ENCODE measurements at places on chromosomes 2 and 18. TPM values are rescaled to one million over a fixed set of nuclear protein-coding genes. Genes with fewer than 3 reads are reported as not detected.
A peak's percentile ranks its signal among the peaks of the same experiment; 100 is the strongest.

GRCh38 chr18:37464257-37464656, 101.3 kb downstream of the CELF4 start:
- H3K4me1 ChIP-seq = no peaks in the 10 kb centered on the region
- DNase-seq = no peak
- no peaks in the 10 kb centered on the region for H3K27me3 ChIP-seq
- no peaks in the 10 kb centered on the region for H3K36me3 ChIP-seq

DNA sequence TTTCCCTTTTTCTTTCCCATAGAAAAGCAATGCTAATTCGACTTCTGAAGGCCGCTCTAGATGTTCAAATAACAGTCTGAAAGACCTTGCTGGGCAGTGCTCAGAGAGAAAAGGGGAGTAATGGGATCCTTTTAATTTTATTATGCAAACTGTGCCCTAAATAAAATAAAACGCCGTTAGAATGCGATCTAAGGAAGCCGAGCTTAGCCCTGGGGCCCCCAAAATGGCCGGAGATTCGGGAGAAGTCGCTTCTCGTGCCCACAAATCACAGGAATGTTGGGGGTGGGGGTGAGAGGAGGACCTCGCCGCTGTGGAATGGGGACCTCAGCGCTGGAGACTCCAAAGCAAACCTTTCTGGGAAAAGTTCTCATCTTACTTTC, 8.4 kb upstream of the POU3F3 start:
- H3K27ac ChIP-seq = no peak overlapping the region
- no peaks in the 10 kb centered on the region for H3K4me1 ChIP-seq
- no peak for DNase-seq
- peaks cover 27% of the 10 kb centered on the region for H3K27me3 ChIP-seq

GRCh38 chr2:110874453-110875383, 142.3 kb downstream of the ACOXL start:
- no peaks in the 10 kb centered on the region for H3K36me3 ChIP-seq
- H3K27ac ChIP-seq = no peak overlapping the region
- DNase-seq = no peak
- no peak overlapping the region for H3K4me3 ChIP-seq
- peaks cover 8% of the 10 kb centered on the region for H3K4me1 ChIP-seq

GRCh38 chr2:102141970-102142828, at the start of gene IL1R1:
Gene IL1R1, plus strand, starts transcription at chr2:102142746. Its CDS starts 14,979 bp downstream, at chr2:102157725.
- no peak within 1 kb of the TSS for H3K4me3 ChIP-seq
- H3K27me3 ChIP-seq = no peaks in the 10 kb centered on the region
- peaks cover 4% of the 10 kb centered on the region for H3K4me1 ChIP-seq
- no peaks in the 10 kb centered on the region for H3K36me3 ChIP-seq

- no peak overlapping the region for H3K27ac ChIP-seq
- H3K36me3 ChIP-seq = no peaks in the 10 kb centered on the region
- no peak for DNase-seq
- no peaks in the 10 kb centered on the region for H3K27me3 ChIP-seq
- H3K4me3 ChIP-seq = no peak overlapping the region
Measured at GRCh38 chr2:127181851-127182250, 38.2 kb downstream of the CYP27C1 start.

GRCh38 chr18:75455249-75456198, 28.0 kb upstream of the SMIM21 start:
- H3K4me1 ChIP-seq = no peaks in the 10 kb centered on the region
- H3K27me3 ChIP-seq = peaks cover 4% of the 10 kb centered on the region
- H3K4me3 ChIP-seq = peak overlapping the region; percentile 45
- no peak overlapping the region for H3K27ac ChIP-seq

DNA sequence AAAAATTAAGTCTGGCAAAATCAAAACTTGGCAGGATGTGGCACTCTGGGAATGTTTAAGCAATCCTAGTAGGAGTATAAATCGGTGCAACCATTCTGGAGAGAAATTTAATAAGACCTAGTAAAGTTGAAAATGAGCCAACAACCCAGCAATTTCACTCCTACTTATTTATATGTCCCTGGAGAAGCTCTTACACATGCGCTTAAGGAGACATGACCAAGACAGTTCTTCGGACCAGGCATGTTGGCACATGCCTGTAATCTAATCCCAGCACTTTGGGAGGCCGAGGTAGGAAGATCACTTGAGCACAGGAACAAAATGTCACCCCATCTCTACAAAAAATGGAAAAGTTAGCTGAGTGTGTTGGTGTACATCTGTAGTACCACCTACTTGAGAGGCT, 374.6 kb upstream of the LYPD1 start:
- H3K27me3 ChIP-seq = no peaks in the 10 kb centered on the region
- no peaks in the 10 kb centered on the region for H3K4me1 ChIP-seq
- no peaks in the 10 kb centered on the region for H3K36me3 ChIP-seq
- H3K27ac ChIP-seq = no peak overlapping the region
- DNase-seq = no peak

DNA sequence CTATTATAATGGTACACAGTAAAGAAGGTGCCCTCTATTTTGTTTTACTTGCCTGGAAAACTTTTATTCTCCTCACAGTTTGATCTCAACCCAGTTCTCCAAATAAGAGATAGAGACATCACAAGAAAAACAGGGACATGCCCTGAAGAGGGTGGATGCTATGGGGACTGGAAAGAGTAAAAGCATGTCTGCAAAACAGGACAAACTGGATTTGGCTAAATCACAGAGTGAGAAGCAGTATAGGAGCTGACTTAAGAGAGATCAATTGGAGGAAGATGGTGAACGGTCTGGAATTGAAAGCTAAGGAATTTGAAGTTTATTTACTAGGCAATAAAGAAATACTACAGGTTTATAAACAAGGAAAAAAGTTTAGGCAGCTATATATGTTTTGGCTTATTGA, 33.0 kb downstream of the SP140L start:
- no peak overlapping the region for H3K27ac ChIP-seq
- H3K36me3 ChIP-seq = peaks cover 10% of the 10 kb centered on the region
- no peak overlapping the region for H3K4me3 ChIP-seq
- H3K4me1 ChIP-seq = peaks cover 15% of the 10 kb centered on the region
- DNase-seq = no peak
- no peaks in the 10 kb centered on the region for H3K27me3 ChIP-seq

DNA sequence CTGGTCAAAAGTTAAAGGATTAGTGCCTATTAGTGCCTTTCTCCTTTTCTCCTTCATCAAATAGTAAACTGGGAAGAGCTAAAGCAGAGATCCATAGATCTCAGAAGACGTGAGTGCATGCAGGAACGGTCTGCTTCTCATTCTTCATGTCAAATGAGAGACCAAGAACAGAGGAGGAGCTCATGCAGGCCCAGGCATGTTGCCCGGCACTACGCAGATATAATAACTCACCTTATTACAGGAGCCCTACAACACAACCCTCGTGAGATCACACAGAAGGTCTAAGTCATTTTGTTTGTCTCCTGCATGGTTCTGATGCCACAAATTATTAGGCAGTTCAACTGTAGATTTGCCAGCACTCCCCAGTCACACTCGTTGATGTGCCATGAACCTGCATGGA, 71.8 kb downstream of the CMPK2 start:
- no peaks in the 10 kb centered on the region for H3K27me3 ChIP-seq
- H3K27ac ChIP-seq = no peak overlapping the region
- H3K4me3 ChIP-seq = no peak overlapping the region
- DNase-seq = no peak
- no peaks in the 10 kb centered on the region for H3K4me1 ChIP-seq

DNA sequence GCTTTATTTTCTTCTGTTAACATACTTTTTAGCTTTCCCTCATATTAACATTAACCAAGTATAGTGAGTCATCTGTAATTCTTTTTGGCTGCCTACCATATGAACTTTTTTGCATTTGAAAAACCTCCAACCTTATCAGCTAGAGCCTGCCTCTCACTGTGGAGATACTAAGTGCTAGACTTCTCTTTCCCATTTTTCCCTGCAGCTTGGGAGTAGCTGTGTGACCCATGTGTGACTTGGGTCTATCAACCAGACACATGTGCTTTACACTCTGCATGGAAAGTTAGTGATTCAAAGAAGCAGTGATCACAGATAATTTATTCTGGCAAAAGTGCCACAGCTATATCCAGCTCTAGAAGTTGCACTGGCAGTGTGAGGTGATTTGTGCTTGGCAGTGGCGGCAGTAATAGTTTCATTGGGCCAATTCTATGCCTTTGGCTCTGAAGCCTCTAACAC, 36.3 kb downstream of the PREPL start:
- no peak overlapping the region for H3K27ac ChIP-seq
- H3K4me3 ChIP-seq = no peak overlapping the region
- peaks cover 23% of the 10 kb centered on the region for H3K36me3 ChIP-seq

DNA sequence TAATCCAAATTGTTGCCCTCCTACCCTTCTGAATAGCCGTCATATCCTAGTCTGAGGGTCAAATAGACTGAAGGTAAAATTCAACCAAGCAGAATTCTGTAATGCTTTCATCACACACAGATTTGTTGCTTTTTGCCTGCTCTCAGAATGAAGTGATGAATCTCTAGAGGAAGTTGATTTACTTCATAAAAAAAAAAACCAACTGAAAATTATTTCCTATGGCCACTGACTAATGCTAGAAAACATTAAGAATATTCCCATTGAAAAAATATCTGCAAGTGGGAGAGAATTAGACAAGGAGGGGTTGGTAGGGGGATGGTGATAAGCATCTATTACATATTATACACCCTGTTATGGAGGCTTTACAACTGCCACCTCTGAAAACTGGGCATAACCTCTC, 2.3 kb upstream of the IL1RL2 start:
- H3K27ac ChIP-seq = no peak overlapping the region
- H3K27me3 ChIP-seq = no peaks in the 10 kb centered on the region
- no peaks in the 10 kb centered on the region for H3K4me1 ChIP-seq

DNA sequence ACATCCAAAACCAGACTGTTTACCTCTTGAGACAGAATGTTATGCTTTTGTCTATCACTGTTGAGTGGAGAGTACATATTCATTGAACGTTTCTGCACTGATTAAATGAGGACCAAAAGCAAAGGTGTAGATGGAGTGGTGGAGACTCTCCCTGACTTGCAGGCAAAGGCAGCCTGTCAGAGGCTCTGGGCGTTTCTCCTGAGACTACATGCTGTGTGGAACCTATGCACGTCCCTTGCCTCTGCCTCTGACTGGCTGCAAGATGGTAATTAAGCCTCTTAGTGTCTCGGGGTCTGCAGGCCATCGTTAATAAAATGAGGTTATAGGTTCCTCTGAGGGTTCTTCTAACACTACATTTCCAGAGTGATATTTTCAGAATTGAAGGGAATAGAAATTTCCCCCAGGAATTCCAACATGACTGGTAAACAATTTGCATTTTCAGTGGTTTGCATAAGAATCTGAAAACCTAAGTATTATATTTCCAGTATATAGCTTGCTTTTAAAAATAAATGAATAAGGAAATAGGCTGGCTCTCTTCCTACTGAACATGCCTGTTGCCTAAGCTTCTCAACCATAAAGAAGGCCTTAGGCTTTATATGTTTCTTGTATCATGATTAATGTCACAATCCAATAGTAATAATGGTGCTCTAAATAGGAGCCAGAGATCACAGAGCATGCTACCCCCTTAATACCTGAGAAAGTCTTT, 107.4 kb downstream of the FTCDNL1 start:
- no peaks in the 10 kb centered on the region for H3K36me3 ChIP-seq
- no peak overlapping the region for H3K4me3 ChIP-seq
- no peaks in the 10 kb centered on the region for H3K4me1 ChIP-seq
- H3K27me3 ChIP-seq = no peaks in the 10 kb centered on the region
- no peak for DNase-seq
- no peak overlapping the region for H3K27ac ChIP-seq

GRCh38 chr2:119460076-119460475, 28.4 kb downstream of the TMEM37 start:
- no peaks in the 10 kb centered on the region for H3K4me1 ChIP-seq
- H3K36me3 ChIP-seq = no peaks in the 10 kb centered on the region

DNA sequence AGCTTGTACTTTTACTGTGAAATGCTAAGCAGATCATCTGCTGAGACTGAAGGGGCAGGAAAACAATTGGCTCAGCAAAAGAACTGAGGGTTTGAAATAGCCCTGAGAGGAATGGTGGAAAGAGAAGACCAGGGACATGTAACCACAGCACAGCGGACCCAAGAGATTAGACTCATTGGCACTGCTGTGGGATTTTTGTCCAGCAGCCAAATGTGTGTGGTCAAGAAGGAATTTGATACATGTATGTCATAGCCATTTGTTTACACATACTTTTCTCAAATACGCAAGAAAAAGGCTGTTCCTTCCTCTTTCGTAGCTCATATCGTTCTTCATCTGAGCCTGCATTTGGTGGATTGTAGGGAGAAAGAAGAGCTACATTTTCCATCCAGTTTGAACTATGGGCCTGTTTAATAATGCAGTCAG, 73.8 kb downstream of the TRABD2A start:
- H3K4me3 ChIP-seq = no peak overlapping the region
- no peaks in the 10 kb centered on the region for H3K27me3 ChIP-seq

GRCh38 chr2:207216457-207216856, 50.7 kb upstream of the KLF7 start:
- DNase-seq = no peak
- H3K36me3 ChIP-seq = no peaks in the 10 kb centered on the region

GRCh38 chr2:1746174-1747064, 2.1 kb upstream of the PXDN start:
- no peaks in the 10 kb centered on the region for H3K27me3 ChIP-seq
- H3K4me1 ChIP-seq = no peaks in the 10 kb centered on the region
- no peak overlapping the region for H3K4me3 ChIP-seq

- no peaks in the 10 kb centered on the region for H3K27me3 ChIP-seq
- H3K4me1 ChIP-seq = no peaks in the 10 kb centered on the region
- DNase-seq = no peak
Measured at GRCh38 chr2:45276914-45277313, 267.7 kb upstream of the SIX2 start.

DNA sequence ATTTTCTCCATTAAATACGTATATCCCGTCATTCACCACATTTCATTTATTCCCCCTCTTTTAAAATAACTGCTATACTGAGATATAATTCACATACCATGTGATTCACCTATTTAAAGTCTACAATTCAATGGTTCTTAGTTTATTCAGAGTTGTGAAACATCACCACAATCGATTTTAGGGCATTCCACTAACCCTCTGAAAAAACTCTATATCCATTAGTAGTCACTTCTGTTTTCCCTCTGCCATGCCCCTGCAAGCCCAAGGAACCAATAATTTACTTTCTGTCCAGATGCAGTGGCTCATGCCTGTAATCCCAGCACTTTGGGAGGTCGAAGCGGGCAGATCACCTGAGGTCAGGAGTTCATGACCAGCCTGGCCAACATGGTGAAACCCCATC, 95.5 kb upstream of the FZD5 start:
- no peak overlapping the region for H3K4me3 ChIP-seq
- no peaks in the 10 kb centered on the region for H3K4me1 ChIP-seq
- no peaks in the 10 kb centered on the region for H3K27me3 ChIP-seq
- no peak for DNase-seq
- H3K36me3 ChIP-seq = no peaks in the 10 kb centered on the region

Gene HOXD10
- not detected for total RNA-seq

Gene ANXA4
- 81.5 TPM for total RNA-seq

Gene SLC23A3
- 5.2 TPM for total RNA-seq

Gene CABLES1
- 5.7 TPM for total RNA-seq

Gene PIAS2
- total RNA-seq = 33.1 TPM

Gene RAB17
- total RNA-seq = not detected

Gene GKN2
- total RNA-seq = not detected

Gene ASPRV1
- 1.7 TPM for total RNA-seq

Gene ACTR3
- 172 TPM for total RNA-seq

Gene L3MBTL4
- 0.51 TPM for total RNA-seq

Gene PLEKHH2
- total RNA-seq = 1.7 TPM

Gene CROCC2
- total RNA-seq = not detected

Gene ERFE
- total RNA-seq = 0.29 TPM

Gene PRKAG3
- total RNA-seq = not detected

Gene REG1B
- not detected for total RNA-seq

Data from naive thymus-derived CD4-positive, alpha-beta T cell (primary cell).